ENCODE measurements at places on chromosomes 1 and 21. TPM values are rescaled to one million over a fixed set of nuclear protein-coding genes. Genes with fewer than 3 reads are reported as not detected.
A peak's percentile ranks its signal among the peaks of the same experiment; 100 is the strongest.

DNA sequence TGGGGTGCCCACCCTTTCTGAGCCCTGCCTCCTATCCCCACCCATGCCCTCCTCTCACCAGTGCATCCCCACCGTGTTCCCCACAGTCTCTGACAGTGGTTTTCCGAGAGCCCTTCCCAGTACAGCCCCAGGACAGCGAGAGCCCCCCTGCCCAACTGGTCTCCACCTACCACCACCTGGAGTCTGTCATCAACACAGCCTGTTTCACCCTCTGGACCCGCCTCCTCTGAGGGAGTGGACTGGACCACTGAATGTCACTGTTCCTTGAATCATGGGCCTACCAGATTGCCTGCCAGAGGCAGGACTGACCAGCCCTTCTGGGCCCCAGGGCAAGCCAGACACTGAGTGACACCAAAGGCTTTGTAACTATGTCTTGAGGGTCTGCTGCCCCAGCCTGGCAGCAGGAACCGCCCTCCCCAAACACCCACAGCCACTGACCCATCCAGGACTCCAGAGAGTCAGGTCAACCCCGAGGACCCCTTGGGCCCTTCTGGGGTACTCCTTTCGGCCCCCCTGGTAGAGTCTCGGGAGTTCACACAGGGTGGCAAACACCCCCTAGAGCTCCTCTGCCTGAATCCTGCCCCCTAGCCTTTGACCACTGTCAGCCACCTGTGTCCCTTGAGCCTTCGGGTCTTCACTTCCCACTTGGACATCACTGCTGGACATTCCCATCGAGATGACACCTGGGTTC lies 3.3 kb downstream of the HYI start:
- no peak overlapping the region for H3K4me3 ChIP-seq
- peaks cover 62% of the 10 kb centered on the region for H3K36me3 ChIP-seq
- no peak for DNase-seq

GRCh38 chr1:230792691-230793462 lies 45.7 kb downstream of the CAPN9 start:
- DNase-seq = no peak
- no peaks in the 10 kb centered on the region for H3K4me1 ChIP-seq
- no peak overlapping the region for H3K27ac ChIP-seq
- no peaks in the 10 kb centered on the region for H3K36me3 ChIP-seq
- H3K27me3 ChIP-seq = peaks cover 3% of the 10 kb centered on the region

GRCh38 chr1:12528021-12528852 lies 89.8 kb downstream of the DHRS3 start:
- peak overlapping the region; percentile 6 for H3K27ac ChIP-seq
- no peaks in the 10 kb centered on the region for H3K27me3 ChIP-seq
- H3K4me1 ChIP-seq = peaks cover 33% of the 10 kb centered on the region
- H3K4me3 ChIP-seq = no peak overlapping the region

DNA sequence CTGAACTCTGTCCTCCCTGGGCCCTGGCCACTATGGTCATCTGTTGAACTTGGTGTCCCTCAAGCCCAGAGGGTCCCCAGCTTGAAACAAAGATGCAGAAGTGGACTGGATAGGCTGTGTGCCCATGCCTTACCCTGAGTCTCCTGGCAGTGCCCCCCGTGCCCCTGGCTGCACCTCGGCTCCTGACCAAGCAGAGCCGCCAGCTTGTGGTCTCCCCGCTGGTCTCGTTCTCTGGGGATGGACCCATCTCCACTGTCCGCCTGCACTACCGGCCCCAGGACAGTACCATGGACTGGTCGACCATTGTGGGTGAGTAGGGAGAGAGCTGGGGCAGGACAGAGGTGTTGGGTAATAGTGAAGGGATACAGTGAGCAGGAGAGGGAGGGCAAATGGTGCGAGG lies 10.7 kb downstream of the TIE1 start:
- H3K36me3 ChIP-seq = no peaks in the 10 kb centered on the region
- no peaks in the 10 kb centered on the region for H3K4me1 ChIP-seq
- no peak overlapping the region for H3K4me3 ChIP-seq
- no peaks in the 10 kb centered on the region for H3K27me3 ChIP-seq
- H3K27ac ChIP-seq = no peak overlapping the region

DNA sequence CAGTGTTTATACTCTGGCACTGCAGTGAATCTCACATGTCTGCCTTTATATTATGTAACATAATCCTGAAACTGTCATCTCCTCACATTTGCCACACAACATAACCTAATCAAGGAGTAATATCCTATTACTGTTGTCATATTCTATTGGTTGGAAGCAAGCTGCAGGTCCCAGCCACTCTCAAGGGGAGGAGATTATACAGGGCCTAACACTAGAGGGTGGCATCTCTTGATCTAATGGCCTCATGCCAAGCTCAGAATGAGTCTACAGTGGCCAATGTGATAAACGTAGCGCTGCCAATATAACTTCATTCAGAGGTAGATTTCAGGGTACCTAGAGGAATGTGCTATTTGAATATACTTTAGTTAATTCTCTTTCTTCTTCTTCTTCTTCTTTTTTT lies 166.8 kb downstream of the BACH1 start:
- no peaks in the 10 kb centered on the region for H3K27me3 ChIP-seq
- H3K4me3 ChIP-seq = no peak overlapping the region
- no peak overlapping the region for H3K27ac ChIP-seq
- no peaks in the 10 kb centered on the region for H3K36me3 ChIP-seq
- H3K4me1 ChIP-seq = no peaks in the 10 kb centered on the region

DNA sequence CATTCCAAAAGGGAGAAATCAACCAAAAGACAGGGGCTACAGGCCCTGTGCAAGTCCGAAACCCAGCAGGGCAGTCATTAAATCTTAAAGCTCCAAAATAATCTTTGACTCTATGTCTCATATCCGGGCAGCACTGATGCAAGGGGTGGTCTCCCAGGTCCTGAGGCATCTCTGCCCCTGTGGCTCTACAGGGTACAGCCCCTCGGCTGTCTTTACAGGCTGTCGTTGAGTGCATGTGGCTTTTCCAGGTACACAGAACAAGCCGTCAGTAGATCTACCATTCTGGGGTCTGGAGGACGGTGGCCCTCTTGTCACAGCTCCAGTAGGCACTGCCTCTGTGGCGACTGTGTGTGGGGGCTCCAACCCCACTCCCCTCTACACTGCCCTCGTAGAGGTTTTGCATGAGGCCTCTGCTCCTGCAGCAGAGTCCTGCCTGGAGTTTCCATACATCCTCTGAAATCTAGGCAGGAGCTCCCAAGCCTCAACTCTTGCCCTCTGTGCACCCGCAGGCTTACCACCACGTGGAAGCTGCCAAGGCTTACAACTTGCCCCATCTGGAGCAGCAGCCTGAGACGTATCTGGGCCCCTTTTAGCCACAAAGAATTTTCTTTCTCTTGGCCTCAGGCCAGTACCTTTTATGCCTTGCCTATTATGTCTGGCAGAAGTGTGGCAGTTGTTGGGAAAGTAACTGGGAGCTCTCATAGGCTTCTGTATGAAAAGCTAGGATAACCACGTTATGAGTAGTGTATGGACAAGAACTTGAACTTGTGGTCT lies 52.5 kb downstream of the POU2F1 start:
- no peaks in the 10 kb centered on the region for H3K36me3 ChIP-seq
- H3K27ac ChIP-seq = no peak overlapping the region
- peaks cover 35% of the 10 kb centered on the region for H3K4me1 ChIP-seq
- H3K27me3 ChIP-seq = no peaks in the 10 kb centered on the region
- DNase-seq = no peak

DNA sequence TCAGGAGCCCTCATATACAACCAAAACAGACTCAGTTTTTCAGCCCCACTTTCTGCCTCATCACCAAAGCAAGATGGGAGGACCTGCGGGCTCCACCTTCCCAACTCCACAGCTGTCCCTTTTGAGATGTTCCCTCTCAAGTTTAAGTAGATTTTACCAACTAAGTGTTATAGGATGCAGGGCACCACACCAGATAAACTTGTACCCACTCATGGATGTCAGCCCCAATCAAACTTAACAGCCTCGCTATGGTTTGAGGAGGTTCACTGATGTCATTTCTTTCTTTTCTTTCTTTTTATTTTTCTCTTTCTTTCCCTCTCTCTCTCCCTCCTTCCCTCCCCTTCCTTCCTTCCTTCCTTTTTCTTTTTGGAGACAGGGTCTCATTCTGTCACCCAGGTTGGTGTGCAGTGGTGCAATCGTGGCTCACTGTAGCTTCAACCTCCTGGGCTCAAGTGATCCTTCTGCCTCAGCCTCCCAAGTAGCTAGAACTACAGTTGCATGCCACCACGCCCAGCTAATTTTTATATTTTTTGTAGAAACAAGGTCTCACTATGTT lies 13.4 kb downstream of the CD58 start:
- DNase-seq = no peak
- peaks cover 76% of the 10 kb centered on the region for H3K4me1 ChIP-seq
- H3K27ac ChIP-seq = peak overlapping the region; percentile 93
- no peak overlapping the region for H3K4me3 ChIP-seq
- H3K36me3 ChIP-seq = peaks cover 66% of the 10 kb centered on the region
- no peaks in the 10 kb centered on the region for H3K27me3 ChIP-seq

- no peak overlapping the region for H3K4me3 ChIP-seq
- no peaks in the 10 kb centered on the region for H3K36me3 ChIP-seq
- no peak overlapping the region for H3K27ac ChIP-seq
- no peak for DNase-seq
- H3K27me3 ChIP-seq = no peaks in the 10 kb centered on the region
- H3K4me1 ChIP-seq = peaks cover 11% of the 10 kb centered on the region
Measured at GRCh38 chr1:10252508-10252907, 42.1 kb downstream of the KIF1B start.

- H3K27ac ChIP-seq = no peak within 1 kb of the TSS
- peak; percentile 74 for DNase-seq
- peaks cover 30% of the 10 kb centered on the region for H3K4me1 ChIP-seq
- H3K36me3 ChIP-seq = peaks cover 6% of the 10 kb centered on the region
Measured at GRCh38 chr1:206507284-206508129, at the start of gene RASSF5. Gene RASSF5 (plus strand): TSS chr1:206507531. CDS start chr1:206507603, 72 bp downstream.

GRCh38 chr1:108089477-108089876 lies 110.7 kb downstream of the SLC25A24 start:
- H3K4me3 ChIP-seq = no peak overlapping the region
- no peaks in the 10 kb centered on the region for H3K36me3 ChIP-seq
- H3K27ac ChIP-seq = no peak overlapping the region
- no peak for DNase-seq
- H3K4me1 ChIP-seq = no peaks in the 10 kb centered on the region

The MYOC gene
- total RNA-seq = not detected

DNA sequence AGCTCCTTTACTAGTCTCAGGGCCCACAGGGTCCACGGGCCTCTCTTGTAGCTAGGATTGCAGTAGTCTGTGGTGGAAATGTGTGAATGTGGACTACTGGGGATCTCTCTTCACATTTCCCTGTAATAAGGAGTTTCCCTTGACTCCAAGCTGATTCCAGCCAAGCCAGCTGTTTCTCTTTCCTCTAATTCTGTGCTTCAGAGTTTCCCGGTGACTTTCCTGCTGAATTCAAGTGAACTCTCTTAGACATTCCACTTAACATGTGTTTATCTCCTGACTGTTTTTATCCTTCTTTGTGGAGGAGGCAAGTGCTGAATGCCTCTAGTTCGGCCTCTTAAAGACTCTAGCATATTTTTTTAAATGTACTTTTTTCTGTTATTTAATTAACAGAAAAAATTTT lies 354.0 kb upstream of the RGS18 start:
- no peaks in the 10 kb centered on the region for H3K4me1 ChIP-seq
- DNase-seq = no peak
- no peaks in the 10 kb centered on the region for H3K27me3 ChIP-seq
- H3K4me3 ChIP-seq = no peak overlapping the region
- no peaks in the 10 kb centered on the region for H3K36me3 ChIP-seq
- no peak overlapping the region for H3K27ac ChIP-seq

The LRRIQ3 gene
- total RNA-seq = 0.46 TPM

DNA sequence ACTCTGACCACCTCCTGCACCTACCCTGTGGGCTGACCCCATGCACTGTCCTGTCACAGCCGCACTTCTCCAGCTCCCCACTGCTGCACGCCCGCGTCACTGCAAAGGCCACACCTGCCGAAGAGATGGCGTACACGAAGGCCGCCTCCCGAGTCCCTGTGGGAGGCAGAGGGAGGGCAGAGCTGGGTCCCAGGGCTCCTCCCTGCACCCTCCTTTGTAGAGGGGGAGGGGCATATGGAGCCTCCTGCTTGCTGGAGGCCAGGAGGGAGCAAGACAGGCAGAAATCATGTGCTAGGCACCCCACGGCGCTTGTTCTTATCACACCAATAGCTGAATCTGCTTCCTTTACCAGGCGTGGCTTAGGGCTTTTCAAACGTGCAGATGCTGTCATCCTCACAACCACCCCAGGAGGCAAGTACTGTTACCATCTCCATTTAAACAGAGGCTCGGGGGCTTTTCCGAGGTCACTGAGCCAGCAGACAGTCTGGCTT lies 21.4 kb downstream of the WNT4 start:
- no peak overlapping the region for H3K4me3 ChIP-seq
- H3K27ac ChIP-seq = no peak overlapping the region
- DNase-seq = no peak

DNA sequence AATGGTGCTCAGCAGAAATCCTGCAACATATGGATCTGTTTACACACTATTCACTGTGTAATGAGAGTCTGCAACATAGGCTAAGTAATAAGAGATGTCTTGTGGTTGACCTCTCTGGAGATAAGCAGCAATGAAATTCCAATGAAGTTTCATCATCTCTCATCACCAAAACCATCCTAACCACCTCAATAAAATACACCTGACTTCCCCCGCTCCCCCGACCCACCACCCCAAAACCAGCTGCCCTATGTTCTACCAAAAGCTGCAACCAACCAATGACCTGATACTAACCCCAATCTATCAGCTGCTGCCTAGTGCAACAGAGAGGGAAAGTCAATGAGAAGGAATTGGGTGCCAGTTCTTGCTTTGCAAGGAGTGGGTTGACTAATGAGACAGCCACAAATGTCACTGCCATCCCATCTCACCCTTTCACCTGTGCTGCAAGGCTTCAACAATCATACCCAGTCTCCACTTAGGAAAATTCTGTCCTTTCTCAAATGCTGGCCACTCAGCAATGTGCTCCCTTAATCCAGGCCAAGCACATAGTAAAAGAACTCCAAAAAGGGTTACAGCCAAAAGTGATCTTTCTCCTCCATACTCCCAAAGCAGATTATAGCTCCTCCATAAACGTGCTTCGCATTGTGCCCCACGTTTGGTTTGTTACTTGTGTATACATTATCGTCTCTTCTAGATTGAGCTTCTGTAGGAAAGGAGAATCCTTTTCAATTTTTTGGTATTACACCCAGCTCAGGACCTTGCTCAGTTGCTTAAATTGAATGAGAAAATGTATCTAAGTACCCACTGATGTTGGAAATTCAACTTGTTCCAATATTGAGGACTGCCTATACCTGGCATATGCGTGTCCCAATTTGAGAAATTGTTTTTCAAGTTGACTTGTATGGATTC lies 29.0 kb downstream of the MRPL39 start:
- DNase-seq = no peak
- no peaks in the 10 kb centered on the region for H3K27me3 ChIP-seq
- peak overlapping the region; percentile 86 for H3K27ac ChIP-seq
- H3K4me3 ChIP-seq = no peak overlapping the region

- no peak overlapping the region for H3K27ac ChIP-seq
- peaks cover 33% of the 10 kb centered on the region for H3K36me3 ChIP-seq
- no peaks in the 10 kb centered on the region for H3K27me3 ChIP-seq
- DNase-seq = no peak
Measured at GRCh38 chr1:161324020-161324419, 9.8 kb downstream of the SDHC start.

GRCh38 chr1:39642796-39643195 lies 3.4 kb upstream of the HEYL start:
- peaks cover 5% of the 10 kb centered on the region for H3K4me1 ChIP-seq
- peaks cover 19% of the 10 kb centered on the region for H3K27me3 ChIP-seq
- no peak for DNase-seq

- DNase-seq = no peak
- H3K27ac ChIP-seq = no peak overlapping the region
- H3K4me3 ChIP-seq = no peak overlapping the region
- H3K36me3 ChIP-seq = no peaks in the 10 kb centered on the region
Measured at GRCh38 chr1:81192647-81193642, 607.8 kb upstream of the ADGRL2 start.

Measured in activated T-helper 2 cell treated with anti-CD3 and anti-CD28 coated beads, Interferon-gamma antibody, Interleukin-2, Interleukin-4, amounts not matched to agents 10 μg/mL and 5 μg/mL and 100 μg/mL, durations not matched to agents 14 hours and 24 hours and 36 hours (primary cell).